ENCODE measurements at places on chromosomes 6 and 20.
A peak's percentile ranks its signal among the peaks of the same experiment; 100 is the strongest.

- no peak for DNase-seq
These were observed 223.0 kb downstream of the NFATC2 start for GRCh38 chr20:51319522-51319921.

- DNase-seq: no peak
These were observed 41.0 kb upstream of the EMILIN3 start for GRCh38 chr20:41407607-41408006.

- no peak for DNase-seq
These were observed 370.1 kb downstream of the CD83 start for GRCh38 chr6:14487625-14488024.

- no peak for DNase-seq
These were observed 427.9 kb downstream of the CD83 start for GRCh38 chr6:14545496-14545895.

- peak; percentile 29 for DNase-seq
These were observed 58.1 kb upstream of the REV3L start for GRCh38 chr6:111541026-111541681.

DNA sequence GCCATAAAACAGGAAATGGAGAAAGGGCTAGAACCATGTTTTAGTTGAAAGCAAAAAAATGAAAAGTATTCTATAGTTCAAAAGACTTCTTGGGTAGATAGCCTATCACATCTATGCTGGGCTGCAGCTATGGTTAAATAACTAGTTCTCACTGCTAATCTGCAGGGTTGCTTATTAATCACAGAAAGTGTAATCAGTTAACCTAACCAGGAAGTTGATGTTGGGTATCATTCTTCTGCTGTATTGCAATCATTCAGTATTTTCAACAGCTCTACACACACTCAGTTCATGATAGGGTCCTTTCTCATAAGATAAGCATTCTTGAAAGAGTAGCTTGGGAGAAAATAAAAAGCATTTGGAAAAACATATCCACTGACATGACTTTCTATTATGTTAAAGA, 135.2 kb upstream of the TCF21 start:
- no peak for DNase-seq

DNA sequence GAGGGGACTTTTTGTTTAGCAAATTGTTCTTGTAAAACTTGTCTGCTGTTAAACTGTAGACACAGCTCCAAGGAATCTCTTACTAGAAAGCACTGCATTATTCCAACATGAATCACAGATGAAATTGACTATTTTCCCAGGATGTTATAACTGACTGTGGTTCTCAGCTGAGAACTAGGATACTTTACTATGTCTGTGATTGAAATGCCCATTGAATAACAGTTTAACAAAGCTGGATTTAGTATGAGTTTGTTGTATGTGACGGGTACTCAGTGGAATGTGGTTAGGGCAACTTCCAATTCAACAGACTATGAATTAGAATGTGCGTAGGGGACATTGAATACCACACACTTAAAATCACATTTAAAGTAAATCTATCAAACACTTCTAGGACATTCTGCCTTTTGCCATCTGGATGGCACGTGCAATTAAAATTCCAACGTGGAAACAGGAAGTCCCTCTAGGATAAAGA, 193.4 kb upstream of the PREP start:
- no peak for DNase-seq

- DNase-seq: no peak
These were observed 21.5 kb upstream of the ELOVL2 start for GRCh38 chr6:11065436-11066202.

- no peak for DNase-seq
These were observed 407.3 kb upstream of the FLRT3 start for GRCh38 chr20:14744723-14745122.

DNA sequence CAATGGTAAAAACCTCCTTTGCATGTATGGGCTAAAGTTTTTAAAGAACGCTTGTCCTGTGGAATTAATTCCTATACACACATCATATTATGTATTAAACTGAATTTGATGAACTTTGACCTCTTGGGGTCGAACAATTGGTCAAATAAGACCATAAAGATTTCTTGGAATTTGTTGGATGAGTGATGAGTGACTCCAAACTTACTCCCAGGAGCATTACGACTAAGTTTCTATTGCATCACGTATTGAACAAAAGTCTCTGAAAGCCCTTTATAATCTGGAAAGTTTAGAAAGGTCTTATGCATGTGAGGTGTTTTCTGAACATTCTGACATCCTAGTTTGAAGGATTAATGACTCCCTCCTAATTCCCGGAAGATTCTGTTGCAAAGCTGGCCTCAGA, 126.9 kb upstream of the BMP5 start:
- DNase-seq: no peak

DNA sequence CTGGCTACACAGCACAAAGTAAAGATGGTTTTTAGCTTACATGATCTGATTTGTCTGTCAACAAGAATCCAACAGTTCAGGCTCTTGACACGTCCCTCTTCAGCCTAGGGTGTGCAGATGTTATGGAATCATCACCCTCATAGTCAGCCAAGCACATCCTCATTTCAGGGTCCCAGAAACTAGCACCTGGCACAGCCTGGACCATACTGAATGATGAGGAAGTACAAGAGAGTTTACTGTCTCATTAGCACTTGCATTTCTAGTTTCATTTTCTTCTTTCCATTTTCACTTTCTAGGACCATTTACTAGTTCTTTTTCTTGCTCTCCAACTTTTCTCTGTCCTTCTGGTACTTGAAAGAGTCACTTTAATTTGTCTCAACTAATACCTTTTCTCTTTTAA, 6.5 kb downstream of the RIPOR2 start:
- DNase-seq: no peak

- DNase-seq: no peak
These were observed 620 bp downstream of the TJAP1 start for GRCh38 chr6:43478008-43478372.

- no peak for DNase-seq
These were observed 171.9 kb upstream of the SPACA1 start for GRCh38 chr6:87875781-87876180.

GRCh38 chr20:45408646-45409213, 641 bp downstream of the DBNDD2 start:
- peak; percentile 42 for DNase-seq

GRCh38 chr6:16831136-16831535, 69.9 kb upstream of the ATXN1 start:
- no peak for DNase-seq

DNA sequence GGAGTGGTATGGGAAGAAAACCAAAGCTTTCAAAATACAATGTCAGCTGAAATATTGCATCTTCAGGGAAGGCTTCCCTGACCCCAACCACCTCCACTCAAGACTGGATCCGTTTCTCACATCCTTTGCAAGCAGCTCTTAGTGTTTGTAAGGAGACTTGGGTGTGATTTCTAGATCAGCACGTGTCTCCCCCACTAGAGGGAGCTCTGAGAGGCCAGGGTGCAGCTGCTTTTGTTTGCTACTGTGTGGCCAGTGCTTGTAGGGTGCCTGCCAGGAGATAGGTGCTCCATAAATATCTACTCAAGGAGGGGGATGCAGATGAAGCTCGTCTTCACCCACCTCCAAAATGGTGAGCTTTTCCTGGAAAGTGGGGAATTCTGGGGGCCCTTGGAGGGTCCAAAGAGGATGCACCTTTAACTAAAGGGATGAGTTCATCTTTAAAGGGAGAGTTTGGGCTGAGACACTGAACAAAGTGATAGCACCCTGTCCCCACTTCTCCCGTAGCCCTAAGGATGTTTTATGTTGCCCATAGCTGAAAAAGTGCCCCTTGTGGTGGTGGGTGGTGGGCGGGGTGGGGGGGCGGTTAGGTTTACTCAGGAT, 52.6 kb upstream of the MAFB start:
- DNase-seq: peak; percentile 10

DNA sequence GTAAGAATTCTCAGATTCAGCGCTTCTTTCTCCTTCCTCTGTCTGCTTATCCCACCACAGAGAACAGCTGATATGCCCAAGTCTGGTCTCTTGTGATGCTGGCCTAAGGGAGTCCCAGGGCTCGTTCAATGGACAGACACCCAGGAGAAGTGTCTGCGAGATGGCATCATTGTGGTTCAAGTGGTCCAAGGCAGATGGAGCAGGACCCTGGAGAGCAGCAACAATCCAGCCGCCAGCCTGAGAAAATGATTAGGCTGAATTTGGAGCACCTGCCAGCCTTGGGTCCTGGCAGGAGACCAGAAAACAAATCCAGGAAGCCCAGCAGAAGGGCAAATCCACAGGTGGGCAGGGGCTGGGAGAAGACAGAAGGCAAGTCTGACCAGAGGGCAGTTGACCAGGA, 145.8 kb downstream of the PTPRT start:
- no peak for DNase-seq

GRCh38 chr20:58020656-58021454, 207.6 kb downstream of the ANKRD60 start:
- DNase-seq: no peak

- no peak for DNase-seq
These were observed 9.6 kb downstream of the KCNS1 start for GRCh38 chr20:45091366-45091765.

GRCh38 chr6:28907394-28907793, 16.4 kb downstream of the TRIM27 start:
- DNase-seq: no peak

DNA sequence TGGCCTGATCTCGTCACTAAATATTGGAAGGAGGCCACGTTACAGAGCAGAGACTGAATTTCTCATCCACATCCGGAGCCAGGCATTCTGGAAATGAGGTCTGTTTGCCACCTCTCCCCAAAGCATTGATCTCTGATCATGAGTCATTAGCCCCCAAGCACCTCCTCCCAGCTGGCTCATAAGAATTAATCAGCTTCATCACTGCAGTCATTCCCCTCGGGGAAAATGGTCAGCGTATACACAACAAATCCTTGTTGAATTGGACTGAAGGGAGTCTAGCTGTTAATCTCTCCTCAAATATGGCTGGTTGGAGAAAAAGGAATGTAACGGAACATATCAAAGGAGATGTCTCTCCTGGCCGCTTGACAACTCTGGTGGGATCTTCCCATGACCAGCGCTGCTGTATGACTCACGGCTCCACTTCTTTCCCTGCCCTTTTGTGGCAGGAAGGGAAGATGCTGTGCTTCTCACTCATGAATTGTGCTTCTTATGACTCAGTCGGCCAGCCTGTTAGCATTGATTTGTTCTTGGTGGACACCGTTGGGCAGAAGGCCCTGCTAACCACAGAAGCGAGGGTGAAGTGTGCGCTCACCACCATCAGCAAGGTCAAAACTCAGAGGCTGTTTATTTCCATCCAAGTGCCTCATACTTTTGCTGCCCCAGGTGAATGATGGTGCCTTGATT, 76.7 kb downstream of the RNF182 start:
- no peak for DNase-seq

DNA sequence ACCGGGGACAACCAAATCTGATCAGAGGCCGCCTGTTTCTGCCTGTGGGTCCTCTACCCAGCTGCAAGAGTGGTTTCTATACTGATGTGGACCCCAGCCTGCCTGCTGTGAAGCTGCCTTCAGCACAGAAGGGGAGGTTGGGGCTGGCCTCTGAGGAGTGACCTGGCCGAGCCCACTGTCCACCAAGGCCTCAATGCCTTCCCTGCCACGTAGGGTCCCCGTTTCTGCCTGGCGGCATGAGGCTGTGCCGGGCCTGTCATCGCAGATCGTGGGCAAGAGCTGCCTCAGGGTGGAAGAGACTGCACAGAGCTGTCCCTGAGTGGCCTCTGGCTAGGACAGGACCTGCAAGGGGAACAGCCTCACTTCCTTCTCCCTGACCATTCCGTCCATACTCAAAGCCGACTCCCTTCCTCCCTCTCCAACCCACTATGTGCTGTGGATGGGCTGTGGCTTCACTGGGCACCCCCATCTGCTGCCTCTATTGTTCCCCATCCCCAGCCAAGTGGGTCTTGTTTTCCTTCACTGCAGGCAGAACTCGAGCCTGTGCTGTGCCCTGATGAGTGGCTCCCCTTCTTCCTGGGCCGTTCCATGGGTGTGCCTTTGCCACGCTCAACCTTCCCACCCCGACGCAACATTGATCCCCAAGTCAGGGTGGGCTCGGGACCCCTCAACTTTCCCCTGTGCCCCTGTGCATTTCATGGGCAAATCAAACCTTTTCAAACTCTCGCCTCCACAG, 60.3 kb downstream of the ERMARD start:
- DNase-seq: no peak

DNA sequence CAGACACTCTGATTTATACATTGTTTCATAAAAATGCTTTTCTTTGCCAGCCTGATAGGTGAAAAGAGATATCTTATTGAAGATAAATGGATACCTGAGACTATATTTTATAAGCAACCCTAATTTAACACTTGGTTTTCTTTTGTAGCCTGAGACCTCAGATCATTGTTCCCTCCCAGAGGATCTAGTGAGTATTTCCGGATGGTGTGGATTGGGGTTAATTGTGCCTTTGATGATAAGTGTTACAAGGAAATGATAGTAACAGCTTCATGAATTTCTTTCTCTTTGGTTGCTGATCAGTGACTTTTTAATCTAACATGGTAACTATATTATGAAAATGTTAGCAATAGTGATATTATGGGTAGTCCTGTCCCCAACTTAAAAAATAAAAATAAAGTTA, 30.4 kb downstream of the KDM1B start:
- no peak for DNase-seq

- DNase-seq: no peak
These were observed 70.8 kb downstream of the PYGB start for GRCh38 chr20:25318471-25319240.

- DNase-seq: no peak
These were observed 3.5 kb downstream of the RNASET2 start for GRCh38 chr6:166952567-166953486.

GRCh38 chr20:53960579-53961272, 109.7 kb downstream of the BCAS1 start:
- DNase-seq: no peak

GRCh38 chr6:155328539-155329459, 14.5 kb upstream of the TFB1M start:
- DNase-seq: no peak

DNA sequence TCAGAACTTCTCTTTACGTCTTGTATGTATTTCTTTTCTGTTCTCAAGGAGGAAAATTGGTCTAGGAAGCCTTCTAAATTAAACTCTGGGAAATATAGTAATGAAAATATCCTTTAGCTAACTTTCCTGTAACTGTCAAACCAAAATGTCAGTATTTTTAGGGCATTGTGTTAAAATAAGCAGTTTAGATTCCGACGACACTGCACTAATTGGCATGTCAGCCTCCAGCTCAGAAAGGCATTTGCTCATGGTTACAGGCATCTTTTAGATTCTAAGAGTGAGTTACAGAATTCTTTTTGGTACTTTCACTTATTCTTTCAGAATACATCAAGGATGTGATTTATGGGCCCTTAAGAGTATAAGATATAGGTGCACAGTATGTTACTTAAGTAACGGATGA, 26.1 kb upstream of the VAPB start:
- no peak for DNase-seq

GRCh38 chr20:18224968-18225568, 63.3 kb upstream of the ZNF133 start:
- DNase-seq: peak; percentile 12

DNA sequence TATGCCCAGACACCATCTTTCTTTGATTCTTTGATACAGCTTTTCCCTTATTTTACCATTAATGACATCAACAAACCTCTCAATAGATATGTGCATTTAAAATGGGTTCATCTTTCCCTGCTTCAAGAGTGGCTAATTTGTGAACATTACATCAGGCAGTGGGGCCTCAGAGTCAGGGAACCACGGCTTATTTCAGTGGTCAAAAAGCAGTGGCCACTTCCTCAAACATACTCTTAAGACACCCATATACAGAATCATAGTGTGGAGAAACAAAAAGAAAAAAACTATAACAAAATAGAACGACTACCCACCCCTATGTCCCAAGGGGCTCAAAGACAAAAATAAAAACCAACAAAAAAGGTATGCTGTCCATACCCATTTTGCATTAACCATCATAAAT, 12.9 kb downstream of the SALL4 start:
- no peak for DNase-seq

GRCh38 chr6:39044181-39044580, 4.4 kb upstream of the GLP1R start:
- DNase-seq: no peak
